ENCODE measurements at places on chromosomes 4 and X.
A peak's percentile ranks its signal among the peaks of the same experiment; 100 is the strongest.

DNA sequence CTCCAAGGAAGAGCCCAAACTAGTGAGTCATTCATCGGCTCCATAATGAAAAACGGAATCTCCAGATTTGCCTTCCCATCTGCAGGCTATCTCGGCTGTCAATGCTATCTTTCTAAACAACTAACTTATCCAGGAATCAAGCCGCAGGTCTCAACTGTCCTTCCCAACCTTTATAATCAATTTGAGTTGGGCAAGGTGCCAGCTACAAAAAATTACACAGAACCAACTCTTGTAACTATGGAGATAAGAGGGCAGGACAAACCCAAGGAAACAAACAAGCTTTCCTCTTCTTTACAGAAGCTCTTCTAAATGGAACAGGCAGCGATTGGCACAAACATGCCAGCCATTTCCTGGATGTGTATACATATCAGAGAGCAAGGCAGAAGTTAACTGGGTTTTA, 61.2 kb upstream of the RAI2 start:
- no peak for DNase-seq

DNA sequence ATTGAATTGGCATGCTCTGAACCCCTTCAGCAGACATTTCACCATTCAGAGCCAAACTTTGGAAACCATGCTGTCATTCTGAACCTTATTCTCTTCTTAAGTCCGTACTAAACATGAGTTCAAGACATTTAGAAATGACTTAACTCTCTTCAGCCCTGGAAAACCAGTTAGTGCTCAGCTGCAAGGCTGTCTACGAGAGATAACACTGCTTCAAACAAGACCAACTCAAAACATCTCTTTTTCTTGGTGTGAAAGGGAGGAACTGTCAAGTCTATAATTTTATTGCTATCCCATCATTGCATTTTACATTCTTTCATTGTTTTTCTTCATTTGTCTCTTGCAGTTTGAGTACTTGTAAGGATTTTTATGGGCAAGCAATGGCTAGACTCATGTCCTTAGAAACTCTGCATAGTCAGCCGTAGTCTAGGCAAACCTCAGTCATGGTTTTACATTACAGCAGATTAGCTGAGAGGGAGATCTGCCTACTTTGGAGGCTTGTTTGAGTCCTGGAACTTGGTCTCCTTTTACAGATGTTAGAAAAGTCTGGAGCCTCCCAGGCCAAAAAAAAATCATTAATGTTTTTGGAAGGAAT, 120.6 kb upstream of the JADE1 start:
- DNase-seq: no peak

DNA sequence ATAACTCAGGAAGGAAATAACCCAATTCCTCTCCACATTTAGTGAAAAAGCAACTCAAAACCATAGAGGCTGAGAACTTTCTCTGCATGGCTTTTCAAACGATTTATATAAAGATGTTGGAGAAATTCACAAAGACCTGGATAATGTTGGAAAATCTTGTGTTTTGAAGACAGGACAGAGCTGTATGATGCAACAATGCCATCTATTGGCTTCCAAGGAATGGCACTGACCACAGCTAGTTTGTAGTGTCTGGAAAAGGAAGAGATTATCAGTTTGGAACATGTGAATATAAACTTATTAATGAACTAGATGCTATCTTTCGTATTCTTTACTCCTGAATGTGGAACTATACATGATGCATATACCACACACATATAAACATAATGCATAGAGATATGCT, 503.6 kb downstream of the IL1RAPL1 start:
- DNase-seq: no peak

- no peak for DNase-seq
Observed at GRCh38 chr4:23337292-23337691, 552.6 kb downstream of the PPARGC1A start.

DNA sequence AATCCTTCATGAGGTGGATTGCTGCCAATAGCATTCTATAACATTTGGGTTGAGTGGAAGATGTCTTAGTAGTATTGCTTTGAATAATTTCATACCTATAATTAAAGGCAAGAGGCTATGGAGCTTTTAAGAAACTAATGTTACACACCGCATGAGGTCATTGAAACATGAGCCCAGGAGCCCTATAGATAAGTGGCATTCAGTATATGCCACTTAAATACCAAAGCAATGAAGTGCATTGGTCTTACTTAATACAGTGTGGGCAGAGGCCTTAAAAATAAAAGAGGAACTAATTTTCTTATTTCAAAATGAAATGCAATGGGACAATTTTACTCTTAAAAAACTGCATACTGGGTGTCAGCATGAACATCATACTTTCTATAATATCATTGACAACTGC, 47.5 kb downstream of the SPATA18 start:
- DNase-seq: no peak

- DNase-seq: peak; percentile 1
Observed at GRCh38 chr4:183098019-183098722, 886 bp upstream of the WWC2 start.

DNA sequence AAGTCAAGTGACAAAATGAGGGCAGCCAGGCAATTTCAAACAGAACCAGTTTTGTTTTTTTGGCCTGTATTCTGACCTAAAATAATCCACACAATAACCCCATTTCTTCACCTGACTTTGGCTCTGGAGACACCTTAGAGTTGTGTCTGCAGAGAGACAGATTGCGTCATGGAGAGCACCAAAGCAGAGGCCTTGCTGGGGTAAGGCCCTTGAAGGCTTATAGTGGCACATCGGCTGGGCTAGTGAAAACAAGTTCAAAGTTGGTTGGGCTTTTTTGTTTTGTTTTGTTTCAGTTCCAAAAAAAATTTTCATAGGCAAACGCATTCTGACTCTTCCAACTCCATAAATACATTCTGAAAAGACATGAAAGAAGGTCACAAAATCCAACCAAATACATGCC, 34.4 kb downstream of the PARM1 start:
- no peak for DNase-seq

DNA sequence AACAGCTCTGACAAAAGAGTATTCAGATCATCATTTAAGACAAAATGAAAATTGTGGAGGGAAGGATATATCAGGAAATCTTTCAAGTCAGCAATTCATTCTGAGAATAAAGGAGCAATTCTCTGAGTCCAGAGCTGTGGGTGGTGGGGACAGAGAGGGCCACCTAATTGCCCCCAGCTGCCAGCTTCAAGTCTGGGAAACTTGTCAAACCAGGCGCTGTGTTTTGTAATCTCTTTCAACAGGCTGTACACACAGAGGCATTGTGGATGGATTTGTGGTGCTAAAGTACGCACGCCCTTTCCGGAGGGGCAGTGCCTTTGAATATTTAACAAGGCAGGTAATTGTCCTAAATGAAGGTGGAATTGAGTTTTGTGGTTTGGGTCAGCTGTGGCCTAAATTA, 591.1 kb upstream of the BOD1L1 start:
- no peak for DNase-seq

GRCh38 chr4:138919094-138919936, 96.3 kb upstream of the NOCT start:
- peak; percentile 49 for DNase-seq

DNA sequence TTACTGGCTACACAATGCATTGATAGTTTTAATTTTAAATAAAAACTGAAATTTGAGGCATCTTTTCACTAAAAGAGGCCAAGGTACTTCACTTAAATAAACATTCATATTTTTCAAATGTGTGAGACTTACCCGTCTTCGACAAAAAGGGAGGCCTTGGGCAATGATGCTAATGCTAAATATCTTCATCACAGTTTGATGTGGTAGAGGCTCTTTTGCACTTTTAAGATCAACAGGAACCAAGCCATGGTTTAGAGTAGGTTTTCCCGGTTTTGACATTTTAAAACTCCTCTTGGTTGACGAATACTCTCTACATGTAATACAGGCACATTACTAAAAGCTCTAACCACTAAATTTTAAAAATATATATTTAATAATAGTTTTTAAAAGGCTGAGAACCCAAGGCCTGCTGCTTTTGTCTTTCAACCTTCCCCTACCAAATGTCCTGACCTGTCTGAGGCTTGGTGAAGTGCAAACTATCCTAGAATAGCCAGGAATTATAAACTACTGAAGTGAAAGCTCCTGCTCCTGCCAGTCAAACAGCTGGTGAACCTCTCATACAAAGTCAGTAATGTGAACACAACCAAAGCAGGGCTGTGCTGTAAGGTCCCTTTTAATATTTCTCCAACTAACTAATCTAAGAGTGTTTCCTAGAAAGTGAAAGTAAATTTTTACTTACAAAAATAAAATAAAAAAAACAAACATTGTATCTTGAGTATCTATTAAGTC, 153.7 kb downstream of the FBXW7 start:
- DNase-seq: no peak

- no peak for DNase-seq
Observed at GRCh38 chr4:182063651-182064050, 179.6 kb upstream of the TENM3 start.

DNA sequence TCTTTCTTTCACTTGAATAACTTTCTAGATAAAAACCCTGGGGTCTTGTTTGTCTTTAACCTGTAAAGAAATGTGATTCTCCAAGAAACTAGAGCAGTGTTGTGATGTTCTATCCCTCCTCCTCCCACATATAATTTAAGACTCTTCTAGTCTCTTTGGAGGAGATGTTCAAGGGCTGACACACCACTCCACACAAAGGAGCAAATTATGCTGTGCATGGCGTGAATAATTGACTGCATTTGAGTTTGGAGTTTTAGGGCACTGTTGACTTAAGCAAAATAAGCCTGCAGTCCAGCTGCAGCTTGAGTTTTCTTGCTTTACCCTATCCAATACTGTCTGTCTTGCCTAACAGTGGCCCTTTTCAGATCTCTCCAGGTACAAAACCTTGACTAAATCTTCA, 119.7 kb downstream of the CHRDL1 start:
- DNase-seq: no peak

DNA sequence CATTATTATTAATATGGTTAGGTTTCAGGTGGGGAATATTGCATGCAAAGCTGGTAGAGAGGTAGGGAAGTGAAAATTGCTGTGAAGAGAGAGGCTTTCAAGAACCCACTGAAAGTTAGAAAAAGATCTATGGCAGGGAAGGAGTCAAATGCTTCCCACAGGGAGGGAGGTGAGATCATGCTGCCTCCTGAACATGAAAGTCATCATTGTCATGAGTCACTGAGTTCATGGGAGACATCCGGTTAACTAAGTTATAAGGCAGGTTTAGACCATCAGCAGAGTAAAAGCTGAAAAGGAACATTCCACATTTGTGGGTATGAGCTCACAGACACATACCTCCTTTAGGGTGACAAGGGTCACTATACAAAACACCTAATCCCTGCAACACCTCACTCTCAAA, 16.2 kb downstream of the GATB start:
- no peak for DNase-seq

- DNase-seq: no peak
Observed at GRCh38 chr4:16967722-16968121, 69.3 kb upstream of the LDB2 start.

DNA sequence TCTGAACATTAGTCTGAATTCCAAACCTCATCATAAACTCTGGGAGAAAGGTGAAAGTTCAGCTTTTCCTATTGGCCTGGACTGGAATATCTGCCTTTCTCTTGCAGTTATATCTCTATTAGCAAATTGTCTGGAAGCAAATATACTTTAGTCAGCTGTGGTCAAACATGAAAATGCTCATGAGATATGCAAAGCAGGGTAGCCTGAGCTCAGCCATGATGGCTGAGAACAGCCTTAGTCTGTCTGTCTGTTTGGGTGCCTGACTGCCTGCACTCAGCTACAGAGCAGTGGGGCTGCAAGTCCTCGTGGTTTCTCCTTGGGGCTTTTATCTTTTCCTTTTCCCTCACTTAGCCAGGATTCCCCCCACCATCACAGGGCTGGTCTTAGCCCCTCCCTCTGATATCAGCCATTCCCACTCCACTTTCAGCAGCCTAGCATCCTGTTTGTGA, 19.5 kb upstream of the PGRMC2 start:
- DNase-seq: no peak

- no peak for DNase-seq
Observed at GRCh38 chr4:111209706-111210105, 586.8 kb upstream of the PITX2 start.

GRCh38 chr4:155367608-155368007, 9.2 kb downstream of the MAP9 start:
- no peak for DNase-seq
